Omental fat pad (tissue), 4 donors: ENCODE measurements at places on chromosomes 1 and 21. TPM values are rescaled to one million over a fixed set of nuclear protein-coding genes. Genes with fewer than 3 reads are reported as not detected.

DNA sequence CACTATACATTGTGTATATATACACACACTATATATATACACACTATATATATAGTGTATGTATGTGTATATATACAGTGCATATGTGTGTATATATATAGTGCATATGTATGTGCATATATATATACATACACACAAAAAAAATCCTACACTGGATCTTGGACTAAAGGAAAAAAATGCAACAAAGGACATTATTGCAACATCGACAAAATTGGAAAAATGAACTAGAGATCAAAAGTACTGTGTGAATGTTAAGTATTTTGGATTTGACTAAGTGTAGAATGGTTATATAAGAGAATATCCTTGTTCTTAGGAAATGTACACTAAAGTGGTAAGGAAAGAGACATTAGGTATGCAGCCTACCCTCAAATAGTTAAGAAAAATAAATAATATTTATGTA, 36.5 kb downstream of the SMYD3 start:
- no peak for DNase-seq

GRCh38 chr1:231678011-231678432, 51.4 kb downstream of the DISC1 start:
- DNase-seq, result no peak

DNA sequence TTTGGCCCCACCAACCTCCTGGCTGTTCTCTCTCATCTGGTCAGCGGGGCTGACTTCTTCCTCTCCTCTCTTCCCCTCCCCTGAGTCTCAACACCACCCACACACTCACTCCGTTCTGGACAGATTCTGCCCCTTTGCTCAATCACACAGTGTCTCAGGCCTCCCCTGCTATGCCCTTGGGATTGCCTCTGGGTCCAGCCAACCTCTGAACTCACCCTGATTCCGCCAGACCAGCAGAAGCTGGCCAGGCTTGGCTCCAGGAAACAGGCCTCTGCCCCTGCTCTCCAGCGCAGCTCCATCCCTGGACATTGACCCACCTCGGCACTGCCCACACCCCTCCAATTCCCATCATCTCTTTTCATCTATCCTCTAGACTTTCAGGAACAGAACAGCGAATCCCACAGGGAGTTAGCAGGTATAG, 22.1 kb downstream of the AHDC1 start:
- DNase-seq, result no peak

GRCh38 chr1:72000809-72001208, 281.5 kb downstream of the NEGR1 start:
- no peak for DNase-seq

- DNase-seq, result no peak
Observed at GRCh38 chr1:234990874-234991801, 137.5 kb downstream of the TOMM20 start.

DNA sequence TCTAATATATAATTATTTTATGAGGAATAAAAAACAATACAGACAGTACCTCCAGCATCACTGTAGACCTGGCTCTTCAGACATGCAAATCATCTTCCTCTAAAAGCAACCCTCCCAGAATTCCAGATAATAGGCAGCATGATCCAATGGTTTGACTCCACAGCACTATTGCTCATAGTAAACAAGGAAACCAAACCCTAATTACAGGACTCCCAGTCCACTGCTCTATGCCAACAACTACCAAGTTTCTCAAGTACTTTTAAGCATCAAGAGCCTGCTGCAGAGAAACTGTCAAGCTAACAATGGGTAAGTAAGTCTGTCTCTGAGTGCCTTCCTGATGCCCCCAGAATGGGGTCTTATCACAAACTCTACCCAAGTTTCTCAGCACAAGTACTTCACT, 57.2 kb downstream of the EYA3 start:
- no peak for DNase-seq

GRCh38 chr1:166040202-166040997, 126.4 kb downstream of the FAM78B start:
- no peak for DNase-seq

GRCh38 chr1:231162970-231163829, 1.3 kb downstream of the TRIM67 start:
- no peak for DNase-seq

- no peak for DNase-seq
Observed at GRCh38 chr1:19407494-19408096, 77.7 kb downstream of the CAPZB start.

DNA sequence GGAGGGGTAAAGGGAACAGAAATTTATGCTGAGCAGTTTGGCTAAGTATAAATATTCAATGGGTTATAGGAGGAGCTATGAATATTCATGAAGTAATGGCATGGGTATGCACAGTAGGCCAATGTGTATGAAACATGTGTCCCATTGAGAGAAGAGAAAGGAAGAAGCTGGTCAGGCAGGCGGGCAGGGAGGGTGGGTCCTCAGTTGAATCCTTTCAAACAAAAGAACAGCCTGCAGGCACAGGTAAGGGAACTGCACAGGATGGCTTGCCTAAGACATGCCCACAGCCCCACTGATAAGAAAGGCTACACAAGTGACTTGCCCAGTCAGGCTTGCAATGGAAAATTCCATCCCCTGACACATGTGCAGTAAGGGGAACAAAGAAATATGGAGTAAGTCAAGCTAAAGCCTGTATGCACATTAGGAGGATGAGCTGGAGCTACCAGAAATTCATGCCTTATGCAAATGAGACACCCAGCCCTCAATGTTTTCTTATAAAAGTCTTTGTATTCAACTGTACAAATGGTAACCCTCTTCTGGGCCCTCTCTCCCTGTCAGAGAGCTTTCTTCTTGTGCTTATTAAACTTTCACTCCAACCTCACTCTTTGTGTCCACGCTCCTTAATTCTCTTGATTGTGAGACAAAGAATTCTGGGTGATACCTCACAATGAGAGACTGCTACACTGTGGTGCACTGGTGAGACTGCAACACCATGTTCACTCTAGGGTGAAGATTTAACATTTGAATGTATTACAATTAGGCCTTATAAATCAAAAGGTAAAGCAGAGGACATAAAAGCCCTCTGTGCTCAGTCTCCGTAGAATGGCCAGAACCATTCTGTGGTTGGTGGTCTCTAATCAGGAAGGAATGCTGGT, 96.5 kb downstream of the ATP1B1 start:
- no peak for DNase-seq

- DNase-seq, result no peak
Observed at GRCh38 chr1:242856289-242856688, 331.8 kb upstream of the PLD5 start.

GRCh38 chr1:83639785-83640184, 359.1 kb downstream of the TTLL7 start:
- no peak for DNase-seq

DNA sequence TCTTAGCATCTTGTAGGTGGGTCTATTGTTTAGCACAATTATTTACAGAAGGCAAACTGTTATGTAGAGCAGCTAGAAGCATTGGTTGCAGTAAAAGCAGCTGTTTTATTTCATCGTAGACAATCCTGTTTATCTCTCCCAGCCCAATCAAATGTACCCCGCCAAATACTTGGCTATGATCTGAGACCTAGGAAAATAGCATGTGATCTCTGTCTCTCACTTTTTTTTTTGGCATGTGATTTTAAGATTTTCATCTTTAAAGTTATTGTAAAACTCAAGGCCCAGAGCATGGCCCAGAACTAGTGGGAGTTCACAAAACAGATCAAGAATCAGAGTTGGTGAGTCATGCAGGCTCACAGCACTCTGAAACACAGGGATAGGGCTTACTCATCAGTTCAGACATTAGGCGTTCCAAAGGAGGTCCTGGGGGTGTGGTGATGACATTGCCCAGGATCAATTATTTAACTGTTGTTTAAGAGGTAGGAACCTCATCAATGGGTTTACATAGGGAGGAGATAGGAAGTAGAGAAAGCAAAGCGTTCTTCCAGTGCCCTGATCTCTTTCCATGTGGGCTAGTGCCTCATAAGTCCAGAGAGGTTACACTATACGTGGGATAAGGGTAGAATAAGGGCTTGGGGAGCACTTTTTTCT, 40.2 kb downstream of the TBX19 start:
- no peak for DNase-seq

DNA sequence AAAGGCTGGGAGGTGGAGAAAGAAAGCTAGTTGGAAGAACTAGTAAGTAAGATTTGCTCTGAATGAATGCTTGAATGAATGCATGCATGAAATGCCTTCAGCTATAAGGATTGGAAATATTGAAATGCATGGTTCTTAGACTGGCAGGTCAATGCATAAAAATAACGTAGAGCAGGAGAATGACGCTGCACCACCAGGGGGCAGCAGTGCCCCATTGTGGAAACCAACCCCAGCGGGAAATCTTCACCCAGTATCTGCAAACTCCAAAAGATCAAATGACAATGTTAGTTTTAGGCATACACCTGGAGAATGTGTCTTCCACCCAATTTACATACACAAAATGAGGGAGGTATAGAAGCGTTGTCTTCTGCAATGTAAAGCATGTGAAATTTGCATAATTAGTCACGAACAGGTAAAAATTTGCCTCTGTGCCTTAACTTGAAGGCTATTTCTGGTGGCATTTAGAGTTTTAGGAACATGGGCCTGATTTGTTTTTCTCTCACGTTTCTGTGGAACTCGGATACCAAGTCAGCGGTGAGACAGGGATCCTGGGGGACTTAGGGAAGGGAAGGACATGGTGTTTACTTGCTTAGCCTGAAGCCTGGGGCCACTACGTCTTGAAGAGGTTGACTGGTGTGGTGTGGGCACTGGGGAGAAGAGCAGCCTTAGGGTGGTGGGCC, 78.6 kb downstream of the HHAT start:
- peak; percentile 79 for DNase-seq

- DNase-seq, result no peak
Observed at GRCh38 chr1:155940993-155941844, at the start of gene RXFP4. Gene RXFP4 (plus strand): TSS chr1:155941638. CDS start chr1:155941710, 72 bp downstream.

- no peak for DNase-seq
Observed at GRCh38 chr21:32611471-32611997, 643 bp downstream of the CFAP298 start.

DNA sequence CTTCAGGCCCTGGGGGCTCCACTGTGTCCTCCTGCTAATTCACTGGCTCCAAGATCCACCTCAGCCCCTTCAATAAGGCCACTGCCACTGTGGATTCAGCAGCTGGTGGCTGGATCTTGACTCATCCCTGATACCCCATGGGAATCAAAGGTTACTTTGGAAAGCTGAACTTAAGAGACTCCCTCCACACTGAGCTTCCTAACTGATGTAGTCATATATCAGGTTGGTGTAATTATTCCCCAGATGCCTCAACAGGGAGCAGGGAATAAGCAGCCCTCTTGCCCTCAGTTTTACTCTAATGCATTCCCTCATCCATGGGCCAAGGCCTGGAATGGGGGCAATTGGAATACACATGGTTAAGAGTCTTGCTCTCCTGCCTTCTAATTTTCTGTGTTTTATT, 164.6 kb downstream of the FASLG start:
- DNase-seq, result no peak

- DNase-seq, result no peak
Observed at GRCh38 chr1:161736335-161736969, 13.1 kb upstream of the DUSP12 start.

DNA sequence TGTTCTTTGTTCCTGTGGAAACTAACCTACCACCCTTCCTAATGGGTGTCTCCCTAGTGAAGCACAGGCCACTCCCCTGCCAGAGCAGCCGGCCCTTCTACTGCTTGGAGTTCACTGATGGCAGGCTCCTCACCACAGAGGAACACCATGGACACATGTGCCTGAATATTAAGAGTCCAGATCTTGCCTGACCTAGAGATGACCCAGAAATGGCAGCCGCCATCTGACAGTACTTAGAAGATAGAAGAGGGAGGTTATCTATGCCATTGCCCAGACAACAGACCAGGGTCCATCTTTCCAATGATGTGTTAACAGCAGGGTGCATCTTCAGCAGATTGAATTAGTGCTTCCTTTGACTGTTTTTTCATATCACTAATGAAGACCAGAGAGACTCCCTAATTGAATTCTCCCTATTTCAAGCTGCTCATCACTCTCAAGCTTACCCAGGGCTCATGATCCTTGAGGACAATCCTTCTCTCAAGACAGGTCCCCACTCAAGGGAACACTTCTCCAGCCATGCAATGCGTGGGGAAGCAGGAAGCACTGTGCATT, 59.8 kb downstream of the PLEKHA6 start:
- no peak for DNase-seq

GRCh38 chr21:33022489-33022827, 3.3 kb upstream of the OLIG2 start:
- DNase-seq, result no peak

DNA sequence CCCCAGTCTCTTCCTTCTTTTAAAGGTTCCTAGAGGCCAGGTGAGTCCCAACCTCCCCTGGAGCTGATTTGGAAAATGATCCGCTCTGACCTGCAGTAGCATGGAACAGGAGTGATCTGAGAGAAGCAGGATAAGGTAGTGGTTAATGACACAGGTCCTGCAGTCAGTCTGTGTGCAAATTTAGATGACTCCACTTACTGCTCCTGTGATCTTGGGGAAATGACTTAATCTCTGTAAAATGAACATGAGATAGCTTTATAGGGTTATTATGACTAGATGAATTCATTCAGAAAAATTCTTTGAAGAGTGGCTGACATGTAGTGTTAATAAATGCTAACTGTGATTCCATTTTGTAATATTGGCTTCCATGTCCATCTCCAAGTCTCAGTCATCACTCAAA, 374.9 kb upstream of the CAMK1G start:
- DNase-seq, result no peak

DNA sequence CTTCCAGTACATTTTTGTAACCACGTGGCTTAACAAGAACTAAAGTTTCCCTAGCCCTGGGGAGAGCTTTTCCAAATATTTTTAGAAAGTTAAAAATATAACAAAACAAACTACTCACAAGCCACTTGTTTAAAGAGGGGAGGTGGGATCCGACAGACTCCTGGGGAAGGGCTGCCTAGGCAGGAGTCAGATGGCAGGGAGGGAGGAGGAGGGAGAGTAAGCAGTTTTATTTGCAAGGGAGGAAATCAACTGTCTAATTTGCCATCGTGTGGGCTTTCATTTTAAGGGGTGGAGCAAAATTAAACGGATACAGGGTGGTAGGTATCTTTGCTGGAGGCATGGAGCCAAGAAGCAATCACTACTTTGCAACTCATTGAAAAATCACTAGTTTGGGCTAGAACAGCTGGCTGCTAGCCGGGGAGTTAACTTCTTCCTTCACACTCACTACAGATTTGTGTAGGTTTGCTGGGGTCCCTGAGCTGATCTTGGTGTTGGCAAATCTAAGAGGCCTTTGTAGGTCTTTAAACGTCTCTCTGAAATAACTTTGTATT, 8.8 kb downstream of the BARHL2 start:
- DNase-seq, result no peak

DNA sequence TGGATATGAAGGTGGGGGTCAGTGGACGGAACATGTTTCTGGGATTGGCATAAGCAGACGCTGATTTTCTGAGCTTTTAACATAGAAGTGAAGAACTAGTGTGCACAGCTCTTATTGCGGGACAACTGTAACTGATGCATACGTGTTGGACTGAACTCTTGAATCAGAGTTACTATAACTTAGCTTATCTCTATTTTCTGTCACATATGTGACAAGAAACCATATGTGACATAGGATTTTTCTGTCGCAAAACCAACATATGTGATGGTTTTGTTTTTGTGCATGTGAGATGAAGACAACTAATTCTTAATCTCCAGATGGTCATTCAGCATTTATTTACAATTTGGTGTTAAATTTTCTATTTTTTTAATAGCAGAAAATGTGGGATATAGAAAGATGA, 249.9 kb downstream of the GREM2 start:
- DNase-seq, result no peak

Gene UBE2U
- total RNA-seq, result not detected

Gene KRTAP11-1
- total RNA-seq, result not detected

Gene NUP210L
- total RNA-seq, result not detected

Gene C8A
- not detected for total RNA-seq

Gene PCP4
- total RNA-seq, result 2.7 TPM

Gene CBR1
- 103 TPM for total RNA-seq
